NCI-H2081 treated with DMSO at 0.1 percent for 48 hours (cell line): ENCODE measurements at places on chromosomes 13 and 19.

GRCh38 chr13:112447306-112447705 lies 71.2 kb downstream of the SPACA7 start:
- no peak for DNase-seq

DNA sequence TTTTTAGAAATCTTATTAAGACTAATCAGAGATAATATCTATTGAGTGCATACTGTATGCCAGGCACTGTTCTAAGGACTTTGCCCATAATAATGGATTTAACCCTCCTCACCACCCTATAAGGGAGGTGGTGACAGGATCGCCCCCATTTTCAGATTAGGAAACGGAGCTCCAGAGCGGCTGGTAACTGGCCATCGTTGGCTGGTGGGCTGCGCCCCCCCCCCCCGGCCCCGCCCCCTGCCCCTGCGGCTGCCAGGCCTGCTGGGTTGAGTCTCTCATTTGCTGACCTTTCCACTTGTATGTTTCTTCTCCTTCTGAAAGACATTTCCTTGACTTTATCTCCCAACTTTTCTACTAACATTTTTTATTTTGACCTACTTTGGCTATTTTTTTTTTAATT lies 8.5 kb downstream of the ARHGEF7 start:
- DNase-seq = no peak

GRCh38 chr13:109572389-109572788 lies 214.0 kb downstream of the IRS2 start:
- no peak for DNase-seq

DNA sequence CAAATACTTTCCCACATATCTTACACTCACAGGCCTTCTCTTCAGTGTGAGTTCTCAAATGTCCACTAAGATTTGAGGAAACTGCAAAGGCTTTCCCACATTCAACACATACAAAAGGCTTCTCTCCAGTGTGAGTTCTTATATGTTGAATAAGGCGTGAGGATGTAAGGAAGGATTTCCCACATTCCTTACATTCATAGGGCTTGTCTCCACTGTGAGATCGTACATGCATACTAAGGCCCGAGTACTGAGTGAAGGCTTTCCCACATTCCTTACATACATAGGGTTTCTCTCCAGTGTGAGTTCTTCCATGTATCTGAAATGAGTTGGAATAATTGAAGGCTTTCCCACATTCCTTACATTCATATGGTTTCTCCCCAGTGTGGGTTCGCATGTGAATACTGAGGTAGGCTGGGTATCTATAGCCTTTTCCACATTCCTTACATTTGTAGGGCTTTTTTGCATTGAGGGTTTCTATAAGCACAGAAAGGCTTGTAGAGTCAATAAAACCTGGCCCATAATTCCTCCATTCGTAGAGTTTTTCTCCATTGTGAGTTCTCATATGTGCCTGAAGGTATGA lies 9.6 kb downstream of the ZNF426 start:
- DNase-seq = no peak

DNA sequence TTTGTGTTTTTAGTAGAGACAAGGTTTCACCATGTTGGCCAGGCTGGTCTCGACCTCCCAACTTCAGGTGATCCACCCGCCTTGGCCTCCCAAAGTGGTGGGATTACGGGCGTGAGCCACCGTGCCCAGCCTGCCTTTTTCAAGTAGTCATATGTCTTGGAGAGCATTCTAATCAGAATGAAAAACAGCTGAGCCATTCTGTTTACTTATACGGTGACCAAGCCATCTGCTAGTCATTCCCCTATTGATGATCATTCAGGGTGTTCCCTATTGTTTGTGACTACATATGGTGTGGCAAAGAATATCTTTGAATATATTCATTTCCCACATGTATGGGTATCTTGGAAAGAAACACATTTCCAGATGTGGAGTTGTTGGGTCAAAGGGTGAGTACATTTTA lies 17.2 kb downstream of the BLOC1S3 start:
- no peak for DNase-seq

DNA sequence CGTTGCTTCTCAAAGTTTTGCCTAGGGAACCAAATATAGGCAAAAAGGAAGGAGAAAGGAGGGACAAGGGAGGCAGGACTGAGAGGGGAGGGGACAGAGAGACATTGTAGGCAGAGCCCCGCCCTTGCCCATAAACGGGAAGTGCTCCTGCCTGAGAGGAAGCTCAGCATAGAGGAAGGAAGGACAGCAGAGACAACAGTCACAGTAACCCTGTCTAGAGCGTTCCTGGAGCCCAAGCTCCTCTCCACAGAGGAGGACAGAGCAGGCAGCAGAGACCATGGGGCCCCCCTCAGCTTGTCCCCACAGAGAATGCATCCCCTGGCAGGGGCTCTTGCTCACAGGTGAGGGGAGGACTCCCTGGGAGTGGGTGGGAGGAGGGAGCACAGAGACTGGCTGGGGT lies at the start of gene CEACAM21:
TSS of gene CEACAM21 (plus strand) at position 169 of the 400 bp plus-strand sequence. CDS start at position 278, 109 bp downstream.
- no peak for DNase-seq

GRCh38 chr19:46297700-46298478 lies 1.0 kb downstream of the HIF3A start:
- no peak for DNase-seq

- no peak for DNase-seq
Measured at GRCh38 chr19:2434721-2435265, 7.4 kb upstream of the TIMM13 start.

- no peak for DNase-seq
Measured at GRCh38 chr13:110261166-110262081, 45.5 kb downstream of the COL4A1 start.

DNA sequence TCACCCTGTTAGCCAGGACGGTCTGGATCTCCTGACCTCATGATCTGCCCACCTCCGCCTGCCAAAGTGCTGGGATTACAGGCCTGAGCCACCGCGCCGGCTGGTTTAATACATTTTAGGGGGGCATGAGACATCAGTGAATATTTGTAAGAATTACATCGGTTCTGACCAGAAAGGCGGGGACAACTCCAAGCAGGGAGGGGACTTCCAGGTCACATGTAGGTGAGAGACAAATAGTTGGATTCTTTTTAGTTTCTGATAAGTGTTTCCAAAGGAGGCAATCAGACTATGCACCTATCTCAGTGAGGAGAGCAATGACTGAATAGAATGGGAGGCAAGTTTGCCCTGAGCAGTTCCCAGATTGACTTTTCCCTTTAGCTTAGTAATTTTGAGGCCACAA lies 3.7 kb upstream of the ZNF552 start:
- no peak for DNase-seq

- no peak for DNase-seq
Measured at GRCh38 chr13:85333506-85334020, 465.7 kb downstream of the SLITRK6 start.

GRCh38 chr13:72889495-72889894 lies 107.6 kb downstream of the PIBF1 start:
- no peak for DNase-seq

DNA sequence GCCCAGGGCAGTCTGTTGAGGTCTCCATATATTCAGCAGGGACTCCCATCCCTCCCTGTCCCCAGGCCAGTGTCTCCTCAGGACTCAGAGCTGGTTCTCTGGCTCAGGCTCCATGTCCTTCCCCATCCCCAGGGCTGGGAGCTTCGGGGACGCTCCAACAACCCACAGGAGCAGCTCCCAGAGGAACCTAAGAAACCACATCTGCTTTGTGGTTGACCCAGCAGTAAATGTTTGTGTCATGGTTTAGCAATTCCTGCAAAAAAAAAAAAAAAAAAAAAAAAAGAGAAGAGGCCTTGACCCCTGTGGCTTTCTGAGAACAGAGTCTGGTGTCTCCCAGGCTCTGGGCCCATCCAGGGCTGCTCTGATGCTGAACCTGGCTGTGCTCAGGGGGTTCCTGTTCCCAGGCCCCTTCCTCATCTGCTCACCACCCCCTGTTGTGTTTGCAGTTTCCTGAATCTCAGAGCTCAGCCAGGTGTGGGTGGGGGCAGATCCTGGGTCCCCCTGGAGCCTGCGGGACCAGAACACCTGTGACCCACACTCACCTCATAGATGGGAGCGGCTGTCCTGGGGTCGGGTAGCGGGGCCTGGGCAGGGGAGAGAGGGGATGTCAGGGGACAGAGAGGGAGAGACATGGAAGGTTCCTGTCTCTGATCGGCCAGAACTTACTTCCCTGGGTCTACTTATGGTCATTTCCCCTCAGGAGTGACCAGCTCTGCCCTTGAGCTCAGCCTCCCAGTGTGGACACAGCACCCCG lies 25.2 kb upstream of the CEACAM1 start:
- DNase-seq = no peak

- DNase-seq = no peak
Measured at GRCh38 chr13:102333320-102334198, 68.3 kb downstream of the FGF14 start.

DNA sequence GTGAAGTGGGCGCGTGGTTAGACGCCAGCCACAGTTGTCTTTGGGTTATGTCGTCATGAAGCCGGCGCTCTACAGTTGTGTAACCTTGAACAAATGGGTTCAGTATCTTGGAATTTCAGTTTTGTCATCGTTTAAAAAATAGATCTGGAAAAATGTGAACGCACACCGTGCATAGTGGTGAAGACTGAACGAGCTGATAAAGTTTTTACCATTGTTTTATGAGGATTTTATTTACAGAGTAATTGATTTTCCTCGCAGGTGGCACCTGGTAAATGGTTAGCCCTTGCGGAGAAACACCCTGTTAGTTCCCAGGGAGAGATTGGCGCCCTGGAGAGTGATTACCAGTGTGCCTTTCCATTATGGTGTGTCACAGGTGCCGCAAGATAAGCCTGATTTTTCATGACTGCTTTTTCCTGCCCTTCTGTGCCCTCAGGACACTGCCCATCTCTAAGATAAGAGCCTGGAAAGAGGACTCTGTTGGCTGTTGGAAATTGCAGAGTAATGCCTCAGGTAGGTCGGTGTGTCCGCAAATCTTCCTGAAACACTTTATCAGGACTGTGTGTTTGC lies 577 bp downstream of the ZNF181 start:
- DNase-seq = peak; percentile 1

DNA sequence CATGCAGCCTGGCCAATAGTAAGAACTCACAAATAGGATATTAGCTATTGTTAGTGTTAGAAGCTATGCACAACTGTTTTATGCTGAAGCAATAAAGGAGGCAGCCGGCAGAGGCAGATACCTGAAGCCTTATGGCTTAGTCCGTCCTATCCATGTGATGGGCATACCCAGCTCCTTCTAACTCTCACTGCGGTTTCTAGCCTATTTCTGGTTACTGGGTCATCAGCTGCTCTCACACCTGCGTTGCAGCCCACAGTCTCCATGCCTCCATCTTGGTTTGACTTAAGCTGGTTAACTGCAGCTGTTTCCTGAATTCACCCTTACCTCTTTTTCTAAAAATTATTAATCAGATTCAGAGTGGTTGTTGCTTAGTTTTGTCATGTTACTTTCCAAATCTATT lies 40.5 kb upstream of the CNMD start:
- no peak for DNase-seq

DNA sequence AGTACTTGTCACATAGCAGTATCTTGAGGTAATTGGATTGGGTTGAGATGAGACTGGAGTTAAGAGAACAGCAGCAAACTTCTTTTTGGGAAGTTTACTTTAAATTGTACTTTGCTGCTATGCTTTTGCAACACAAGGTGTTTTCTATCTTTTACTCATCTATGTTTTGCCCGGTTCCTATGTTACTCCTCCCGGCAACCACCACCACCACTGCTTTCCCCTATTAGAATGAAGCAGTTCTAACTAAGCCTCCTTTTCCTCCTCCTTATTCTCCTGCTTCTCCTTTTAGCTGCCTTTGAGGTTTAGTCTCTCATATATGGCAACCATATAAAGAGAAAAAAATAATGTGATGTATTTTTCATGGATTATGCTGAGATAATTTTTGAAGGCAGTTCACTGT lies 233.5 kb downstream of the ITGBL1 start:
- DNase-seq = no peak

DNA sequence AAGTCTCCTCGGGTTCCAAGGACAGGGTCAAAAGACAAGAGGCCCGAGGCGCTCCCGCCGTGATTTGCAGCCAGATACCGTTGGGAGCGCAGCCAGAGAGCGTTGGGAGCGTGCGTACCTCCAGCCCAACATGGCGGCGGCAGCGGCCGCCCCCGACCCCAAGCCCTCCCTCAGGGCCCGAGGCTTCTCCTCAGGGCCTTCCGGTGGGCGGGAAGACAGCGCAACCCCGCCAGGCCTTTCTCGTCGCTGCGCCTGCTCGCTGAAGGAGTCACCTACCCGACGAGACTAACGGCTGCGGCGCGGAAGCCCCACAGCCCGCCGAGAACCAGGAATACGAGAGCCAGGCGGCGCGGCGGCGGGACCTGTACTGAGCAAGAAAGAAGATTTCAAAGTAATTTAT lies 3.2 kb upstream of the ZNF850 start:
- DNase-seq = no peak

- no peak for DNase-seq
Measured at GRCh38 chr13:35697186-35697730, 220.8 kb upstream of the MAB21L1 start.

GRCh38 chr13:109836629-109837607 lies 50.5 kb upstream of the IRS2 start:
- DNase-seq = no peak

DNA sequence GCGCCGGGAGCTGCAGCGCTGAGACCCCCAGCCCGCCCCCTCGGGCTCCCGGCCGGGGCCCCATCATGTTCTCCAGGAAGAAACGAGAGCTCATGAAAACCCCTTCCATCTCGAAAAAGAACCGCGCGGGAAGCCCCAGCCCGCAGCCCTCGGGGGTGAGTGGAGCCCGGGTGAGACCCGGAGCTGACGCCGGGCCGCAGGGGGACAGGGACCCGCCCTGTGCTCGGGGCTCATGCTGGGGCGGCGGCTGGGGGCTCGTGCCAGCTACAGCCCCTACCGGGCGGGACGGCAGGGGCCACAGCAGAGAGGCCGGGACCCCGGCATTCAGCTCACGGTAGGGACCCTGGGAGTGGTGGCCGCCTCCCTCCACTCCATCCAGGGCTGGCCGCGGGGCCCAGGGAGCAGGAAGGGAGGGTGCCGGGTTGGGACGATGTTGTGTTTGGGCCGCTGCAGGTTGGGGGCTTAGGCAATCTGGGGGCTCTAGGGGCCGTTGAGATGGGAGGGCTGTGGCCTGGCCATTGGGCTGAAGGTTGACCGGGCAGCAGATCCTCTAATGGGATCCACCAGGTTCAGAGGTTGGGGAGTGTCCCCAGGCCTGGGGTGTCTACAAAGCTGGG lies 482 bp downstream of the ARHGAP45 start:
- DNase-seq = no peak

DNA sequence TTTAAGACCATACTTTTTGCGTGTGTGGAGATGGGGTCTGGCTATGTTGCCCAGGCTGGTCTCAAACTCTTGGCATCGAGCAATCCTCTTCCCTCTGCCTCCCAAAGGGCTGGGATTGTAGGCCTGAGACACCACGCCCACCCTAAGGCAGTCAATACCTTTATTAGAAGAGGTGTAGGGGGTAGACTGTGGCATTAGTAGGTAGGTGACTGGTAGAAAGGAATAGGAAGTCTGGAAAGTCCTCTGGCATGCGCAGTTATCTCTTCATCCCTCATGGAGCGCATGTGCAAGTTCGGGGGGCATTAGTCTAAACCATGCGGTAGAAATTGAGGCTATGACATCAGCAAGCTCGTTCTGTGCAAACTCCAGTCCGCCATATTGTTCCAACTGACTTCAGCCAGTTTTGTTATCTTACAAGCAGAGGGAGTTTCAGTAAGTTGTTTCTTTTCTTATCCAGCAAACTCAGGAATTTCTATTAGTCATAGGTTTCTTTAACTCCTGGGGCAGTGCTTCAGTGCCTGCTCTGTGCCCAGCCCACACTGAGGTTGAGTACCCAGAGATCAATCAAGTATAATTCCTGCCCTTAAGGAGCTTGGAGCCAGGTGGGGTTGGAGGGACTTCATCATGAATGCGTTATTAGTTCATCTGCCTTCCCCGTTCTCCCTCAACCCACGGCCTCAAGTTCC lies 7.3 kb upstream of the RANBP3 start:
- DNase-seq = no peak

GRCh38 chr13:24306632-24307031 lies 2.7 kb upstream of the C1QTNF9 start:
- no peak for DNase-seq

GRCh38 chr19:49343123-49343522 lies 7.9 kb downstream of the CD37 start:
- DNase-seq = no peak
